ENCODE measurements at places on chromosomes 7 and 10.

DNA sequence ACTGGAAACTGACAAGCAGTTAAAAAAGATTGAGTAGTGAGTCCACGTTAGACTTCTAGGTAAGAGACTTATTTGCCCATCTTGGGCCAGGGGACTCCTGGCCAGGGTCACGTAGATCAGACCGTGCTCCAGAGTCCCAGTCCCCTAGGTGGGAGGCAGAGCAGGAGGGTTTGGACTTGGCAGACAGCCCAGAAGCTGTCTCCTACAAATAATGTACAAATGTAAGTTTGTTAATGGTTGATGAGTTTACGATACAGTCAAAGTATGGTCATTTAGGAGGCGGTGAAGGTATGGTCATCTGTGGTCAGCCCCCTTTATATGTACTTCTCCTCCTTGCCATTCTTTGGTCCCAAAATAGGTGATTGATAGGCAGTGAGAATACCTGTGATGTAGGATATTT lies 28.2 kb downstream of the INPP5F start:
- no peak for DNase-seq

DNA sequence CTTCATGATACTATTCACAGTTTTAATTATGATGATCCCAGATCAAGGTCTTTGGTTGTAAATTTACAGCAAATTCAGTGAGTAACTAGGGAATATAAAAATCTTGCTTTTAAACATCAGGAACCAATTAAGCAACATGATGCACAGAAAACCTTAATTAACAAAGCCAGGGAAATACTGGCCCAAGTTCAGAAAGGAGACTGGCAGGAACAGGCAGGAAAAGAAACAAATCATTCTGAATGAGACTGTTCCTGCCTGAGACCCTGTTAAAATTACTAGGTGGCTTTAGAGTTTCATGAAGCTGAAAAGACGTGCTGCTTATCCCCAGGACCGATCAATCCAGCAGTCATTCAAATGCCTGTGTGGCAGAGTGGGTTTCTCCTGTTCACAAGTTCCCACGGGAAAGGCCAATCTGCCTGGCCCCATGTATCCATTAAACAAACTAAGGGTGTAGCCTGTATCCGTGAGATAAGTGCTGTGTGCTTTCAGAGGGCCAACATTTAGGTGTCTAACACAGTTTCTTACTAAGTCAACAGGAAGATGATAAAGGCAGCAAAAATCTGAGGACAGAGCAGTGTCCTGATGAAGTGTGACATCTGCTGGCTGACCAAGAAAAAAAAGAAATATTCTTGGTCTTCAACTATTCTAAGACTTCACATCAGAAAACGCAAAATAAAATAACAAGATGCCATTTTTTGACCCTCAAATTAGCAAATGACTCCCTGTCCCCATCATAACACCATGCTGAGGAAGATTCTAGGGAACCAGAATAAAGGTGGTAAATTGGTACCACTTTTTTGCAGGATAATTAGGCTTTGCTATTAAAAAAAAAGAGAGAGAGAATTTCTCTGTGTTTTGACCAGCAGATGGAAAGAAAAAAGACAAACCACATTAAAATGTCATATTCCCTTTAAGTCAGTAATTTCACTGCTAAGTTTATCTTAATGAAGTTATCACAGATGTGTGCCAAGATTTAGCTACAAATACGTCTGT lies 34.2 kb downstream of the PUS7 start:
- no peak for DNase-seq

- DNase-seq = no peak
Measured at GRCh38 chr7:125098377-125098970, 168.8 kb upstream of the POT1 start.

DNA sequence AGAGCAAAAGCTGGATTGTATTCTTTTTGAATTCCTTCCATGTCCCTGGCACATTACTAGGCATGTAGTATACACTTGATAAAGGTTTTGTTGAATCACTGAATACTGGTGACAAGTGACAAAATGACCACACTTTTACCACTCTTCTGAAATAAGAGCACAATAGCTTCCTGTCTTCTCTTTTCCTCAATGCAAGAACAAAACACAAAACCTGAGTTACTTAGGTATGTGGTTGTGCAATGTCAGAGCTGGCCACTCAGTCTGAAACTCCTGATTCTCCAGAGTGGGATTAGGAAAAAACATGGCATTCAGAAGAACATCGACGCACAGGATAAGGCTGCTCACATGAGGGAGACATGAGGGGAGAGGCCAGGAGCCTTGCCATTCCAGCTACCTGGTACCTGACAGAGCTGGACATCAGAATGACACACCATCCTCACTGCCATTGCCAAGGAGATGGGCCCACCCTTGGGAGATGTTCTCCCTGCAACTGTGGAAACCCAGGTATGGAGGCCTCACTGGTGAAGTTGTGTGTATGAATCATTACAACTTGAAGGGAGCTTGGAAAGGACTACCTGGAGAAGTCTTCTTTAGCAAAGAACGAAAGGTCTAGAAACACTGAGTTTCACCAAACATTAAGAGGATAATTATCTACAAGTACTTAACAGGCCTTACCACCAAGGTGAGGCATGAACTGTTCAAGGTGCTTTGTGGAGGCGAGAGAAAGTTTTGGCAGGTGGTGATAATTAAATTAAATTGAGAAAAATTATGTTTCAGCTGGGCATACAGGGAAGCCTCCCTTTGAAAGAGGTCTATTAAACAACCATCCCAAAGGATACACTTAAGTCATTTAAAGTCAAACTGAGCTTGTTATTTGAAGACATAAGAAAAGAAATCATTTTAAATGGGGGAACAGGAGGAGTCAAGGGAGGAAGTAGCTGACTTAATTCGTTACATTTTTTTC lies 246.5 kb upstream of the AOAH start:
- DNase-seq = no peak

DNA sequence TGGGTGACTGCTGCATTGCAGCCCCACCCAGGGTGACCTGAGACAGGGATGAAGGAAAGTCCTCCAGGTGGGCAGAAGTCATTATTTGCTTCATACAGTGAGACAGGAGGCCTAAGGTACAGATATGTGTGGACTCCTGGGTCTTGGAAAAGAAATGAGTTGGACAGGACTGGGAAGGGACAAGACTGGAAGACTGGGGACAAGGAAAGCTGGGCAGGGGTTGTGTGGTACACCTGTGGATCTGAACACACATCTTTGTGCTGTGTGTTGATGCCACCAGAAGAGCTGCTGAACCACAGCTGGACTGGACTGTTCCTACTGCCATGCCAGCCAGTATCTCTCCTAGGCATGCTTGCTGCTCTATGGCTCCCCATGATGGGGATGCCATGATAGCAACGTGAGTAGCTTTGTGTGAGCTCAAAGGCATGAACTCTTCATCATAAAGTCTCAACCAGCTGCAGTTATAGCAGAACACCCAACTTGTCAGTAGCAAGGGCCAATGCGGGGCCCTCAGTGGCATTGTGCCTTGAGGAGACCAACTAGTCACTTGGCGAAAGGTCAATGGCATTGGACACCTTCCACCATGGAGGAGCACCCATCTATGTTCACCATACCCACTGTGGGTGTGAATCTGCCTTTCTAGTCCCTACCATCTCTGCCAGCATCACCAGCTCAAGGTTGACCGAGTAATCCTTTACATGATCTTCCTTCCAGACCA lies 76.0 kb upstream of the GRB10 start:
- DNase-seq = no peak

GRCh38 chr10:78805176-78805575 lies 263.6 kb upstream of the ZMIZ1 start:
- no peak for DNase-seq

DNA sequence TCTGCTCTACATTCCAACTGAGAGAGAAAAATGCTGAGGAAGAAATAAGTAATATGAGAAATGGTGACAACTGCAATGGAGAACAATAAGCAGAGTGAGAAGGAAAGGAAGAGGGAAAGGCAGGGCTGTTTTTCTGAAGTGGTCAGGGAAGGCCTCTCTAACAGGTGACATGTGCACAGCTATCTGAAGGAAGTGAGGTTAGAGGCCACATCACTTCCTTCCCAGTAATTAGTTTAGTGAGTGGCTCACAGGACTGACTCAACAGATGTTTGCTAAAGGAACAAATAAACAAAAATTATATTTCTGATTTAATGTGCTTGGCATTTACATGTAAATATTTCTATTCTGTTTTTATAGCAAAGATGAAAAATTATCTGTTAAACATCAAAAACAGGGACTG lies 77.9 kb downstream of the ARHGAP21 start:
- DNase-seq = no peak

DNA sequence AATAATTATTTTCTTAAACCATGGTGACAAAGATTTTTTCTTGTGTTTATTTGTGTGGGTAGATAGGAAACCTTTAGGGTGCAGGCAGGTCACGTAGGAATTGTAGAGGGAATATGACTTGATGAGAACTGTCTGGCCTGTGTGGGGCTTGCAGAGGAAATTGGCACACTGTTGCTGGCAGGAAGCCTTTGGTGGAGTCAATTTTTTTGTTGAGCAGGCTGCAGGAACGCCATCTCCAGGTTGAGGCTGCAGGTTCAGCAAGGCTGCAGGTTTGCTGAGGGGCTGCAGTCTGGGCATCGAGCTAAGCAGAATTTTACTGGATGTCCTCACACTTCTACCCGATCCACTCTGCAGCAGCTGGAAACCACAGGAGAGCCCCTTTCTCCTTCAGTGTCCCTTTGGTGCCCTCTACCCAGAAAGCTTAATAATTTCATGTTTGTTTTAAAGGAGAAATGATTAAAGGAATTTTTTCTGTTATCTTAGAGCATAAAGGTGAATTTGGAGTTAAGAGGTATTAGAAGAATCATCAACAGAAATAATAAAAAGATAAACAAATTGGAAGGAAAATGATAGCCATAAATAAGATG lies 37.0 kb downstream of the TBC1D12 start:
- no peak for DNase-seq

DNA sequence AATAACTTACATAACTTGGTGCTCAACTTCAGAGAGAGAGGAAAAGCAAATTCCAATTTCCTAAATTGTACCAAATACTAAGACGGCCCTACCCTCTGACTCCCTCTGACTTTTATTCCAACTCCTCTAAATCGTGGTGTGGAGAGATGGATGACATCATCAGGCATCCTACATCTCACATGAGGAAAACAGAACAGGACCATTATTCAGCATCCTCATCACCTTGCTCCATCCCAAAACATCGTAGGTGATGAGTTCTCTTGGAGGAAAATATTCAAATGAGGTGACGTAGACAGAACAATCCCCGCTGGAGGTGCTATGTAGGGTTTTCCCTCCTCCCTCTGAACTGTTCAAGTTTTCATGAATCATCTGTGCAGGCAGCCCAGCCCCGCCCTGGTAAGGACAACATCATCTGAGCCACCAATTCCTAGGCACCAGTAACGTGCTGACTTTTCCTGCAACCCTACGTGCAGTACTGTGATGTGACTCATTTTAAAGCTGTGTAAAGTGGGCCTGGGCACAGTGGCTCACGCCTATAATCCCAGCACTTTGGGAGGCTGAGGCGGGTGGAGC lies 167.2 kb downstream of the CALN1 start:
- no peak for DNase-seq

GRCh38 chr10:117509573-117509972 lies 33.0 kb upstream of the EMX2 start:
- no peak for DNase-seq

- DNase-seq = no peak
Measured at GRCh38 chr7:7417414-7417813, 118.3 kb downstream of the COL28A1 start.

DNA sequence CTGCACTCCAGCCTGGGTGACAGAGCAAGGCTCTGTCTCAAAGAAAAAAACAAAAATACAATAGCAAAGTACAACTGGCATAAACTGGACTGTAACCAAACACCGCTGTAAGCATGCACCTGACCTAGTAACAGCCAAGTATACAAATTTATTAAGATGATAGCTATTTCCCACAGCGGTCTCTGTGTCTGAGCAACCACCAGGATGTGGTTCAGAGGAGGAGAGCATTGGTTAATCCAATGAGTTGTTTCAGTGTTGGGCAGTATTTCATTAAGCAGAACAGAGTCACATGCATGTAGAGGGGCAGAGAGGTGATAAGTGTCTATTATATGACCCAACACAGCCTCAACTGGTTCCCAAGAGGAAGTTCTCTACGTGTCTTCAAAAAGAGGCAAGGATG lies 4.0 kb downstream of the SLC16A12 start:
- no peak for DNase-seq

Measured in NCI-H1694 (cell line).